ENCODE measurements at places on chromosomes 12 and 14.

GRCh38 chr12:72271451-72272090, 599 bp upstream of the TRHDE start:
- DNase-seq = peak; percentile 62

DNA sequence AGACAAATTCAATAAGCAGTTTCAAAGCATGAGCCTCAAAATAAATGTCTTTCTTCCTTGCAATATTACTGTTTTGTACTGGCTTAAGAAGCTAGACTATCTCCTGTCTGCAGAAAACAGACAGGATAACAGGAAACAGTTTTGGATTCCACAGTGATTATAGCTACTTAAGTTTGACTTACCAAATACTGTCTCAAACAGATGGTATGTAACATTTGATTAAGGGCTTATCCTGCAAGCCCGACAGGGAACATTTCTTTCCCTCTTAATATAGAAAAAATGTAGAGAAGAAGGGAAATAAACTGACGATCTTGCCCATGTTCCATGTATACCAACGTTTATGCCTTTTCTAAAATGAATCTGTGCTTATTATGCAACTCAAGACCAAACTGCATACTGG, 179.9 kb upstream of the EEA1 start:
- peak; percentile 1 for DNase-seq

GRCh38 chr12:83759906-83760305, 1073.2 kb downstream of the TMTC2 start:
- no peak for DNase-seq

DNA sequence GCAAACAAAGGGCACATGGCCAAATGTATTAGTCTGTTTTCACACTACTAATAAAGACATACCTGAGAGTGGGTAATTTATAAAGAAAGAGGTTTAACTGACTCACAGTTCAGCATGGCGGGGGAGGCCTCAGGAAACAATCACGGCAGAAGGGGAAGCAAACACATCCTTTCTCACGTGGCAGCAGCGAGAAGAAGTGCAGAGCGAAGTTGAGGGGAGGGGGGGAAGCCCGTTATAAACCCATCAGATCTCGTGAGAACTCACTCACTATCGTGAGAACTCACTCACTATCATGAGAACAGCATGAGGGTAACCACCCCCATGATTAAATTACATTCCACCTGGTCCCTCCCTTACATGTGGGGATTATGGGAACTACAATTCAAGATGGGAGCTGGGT, 66.1 kb downstream of the ST8SIA1 start:
- peak; percentile 45 for DNase-seq

GRCh38 chr12:45051572-45052125, 750 bp upstream of the DBX2 start:
- DNase-seq = peak; percentile 87

Data from NCI-H524 (cell line).